ENCODE measurements at places on chromosomes 11 and 22.

- H3K36me3 ChIP-seq, result no peaks in the 10 kb centered on the region
- no peaks in the 10 kb centered on the region for H3K27me3 ChIP-seq
- H3K4me1 ChIP-seq, result no peaks in the 10 kb centered on the region
Observed at GRCh38 chr11:11022125-11022730, 164.4 kb upstream of the ZBED5 start.

DNA sequence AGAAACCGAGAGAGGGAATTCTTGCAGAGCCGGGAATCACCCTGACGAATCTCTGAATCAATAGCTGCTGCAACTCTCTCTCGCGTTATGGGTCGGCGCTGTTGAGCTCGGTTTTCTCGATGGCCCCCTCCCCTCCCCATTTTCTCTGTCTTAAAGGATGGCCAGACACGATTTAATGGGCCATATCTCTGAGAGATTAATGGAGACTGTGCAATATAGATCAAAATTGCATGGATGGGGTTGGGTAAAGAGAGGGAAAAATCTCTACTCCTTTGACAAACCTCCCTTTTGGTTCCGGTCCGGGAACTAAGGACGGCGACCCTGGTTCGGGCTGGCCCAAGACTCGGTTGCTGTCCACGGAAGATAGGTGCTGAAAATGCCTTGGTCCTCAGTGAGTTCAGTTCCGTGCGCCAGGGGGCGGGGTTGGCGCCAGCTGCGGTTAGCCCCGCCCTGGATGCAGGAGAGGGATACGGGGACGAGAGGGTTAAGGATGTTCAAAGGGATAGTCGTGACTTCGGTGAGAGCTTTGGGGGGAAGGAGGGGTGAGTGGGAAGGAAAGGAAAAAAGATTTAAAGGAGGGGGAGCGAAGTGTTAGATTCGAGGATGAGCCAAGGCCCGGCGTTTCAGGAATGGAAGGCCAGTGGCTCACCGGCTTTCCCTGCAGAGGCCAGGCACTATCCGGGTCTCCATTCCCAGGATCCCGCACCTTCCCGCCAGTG lies 103.6 kb upstream of the HSD17B12 start:
- H3K27ac ChIP-seq, result no peak overlapping the region
- DNase-seq, result peak; percentile 93
- no peaks in the 10 kb centered on the region for H3K36me3 ChIP-seq
- H3K4me1 ChIP-seq, result peaks cover 29% of the 10 kb centered on the region
- H3K4me3 ChIP-seq, result peak overlapping the region; percentile 3

- H3K4me1 ChIP-seq, result no peaks in the 10 kb centered on the region
- H3K27me3 ChIP-seq, result no peaks in the 10 kb centered on the region
- DNase-seq, result no peak
- H3K4me3 ChIP-seq, result no peak overlapping the region
Observed at GRCh38 chr11:92697461-92698312, 271.8 kb upstream of the MTNR1B start.

DNA sequence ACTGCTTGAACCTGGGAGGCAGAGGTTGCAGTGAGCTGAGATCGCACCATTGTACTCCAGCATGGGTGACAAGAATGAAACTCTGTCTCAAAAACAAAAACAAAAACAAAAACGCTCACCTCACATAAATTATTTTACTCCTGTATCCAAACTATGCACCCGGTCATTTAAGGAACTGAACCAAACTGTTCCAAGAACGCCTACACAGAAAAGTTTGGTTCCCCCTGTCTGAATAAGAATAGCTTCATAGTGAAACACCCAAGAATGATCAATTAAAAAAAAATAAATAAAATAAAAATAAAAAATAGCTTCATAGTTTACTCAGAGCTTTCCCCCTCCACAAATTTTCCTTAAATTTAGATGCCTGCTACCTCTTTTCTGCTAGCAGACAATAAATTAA lies 13.7 kb downstream of the NUP98 start:
- no peak overlapping the region for H3K27ac ChIP-seq
- no peak for DNase-seq
- H3K36me3 ChIP-seq, result peaks cover 6% of the 10 kb centered on the region

Measured in neural progenitor cell (in vitro differentiated cells).